ENCODE measurements at places on chromosomes 3 and 15.

- no peak for DNase-seq
Observed at GRCh38 chr3:9013782-9014563, 50.7 kb upstream of the RAD18 start.

GRCh38 chr3:62144482-62144881 lies 228.9 kb downstream of the FEZF2 start:
- no peak for DNase-seq

DNA sequence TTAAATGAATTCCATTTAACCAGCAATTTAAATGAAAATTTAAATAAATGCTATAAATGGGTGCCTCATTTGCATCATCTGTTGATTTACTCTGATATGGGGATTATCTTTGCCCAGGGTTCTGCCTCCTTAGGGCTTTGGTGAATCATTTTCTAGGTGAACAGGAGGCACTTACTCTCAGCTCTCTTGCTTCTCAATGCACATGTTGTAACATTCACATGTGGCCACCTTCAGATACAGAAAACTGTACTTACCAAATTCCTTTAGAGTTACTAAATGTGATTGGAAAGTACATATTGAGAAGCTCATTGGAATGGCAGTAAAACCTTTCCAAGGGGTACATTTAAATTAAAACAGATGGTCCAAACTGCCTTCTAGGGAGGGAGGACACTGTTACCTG lies 20.8 kb downstream of the GADL1 start:
- no peak for DNase-seq

DNA sequence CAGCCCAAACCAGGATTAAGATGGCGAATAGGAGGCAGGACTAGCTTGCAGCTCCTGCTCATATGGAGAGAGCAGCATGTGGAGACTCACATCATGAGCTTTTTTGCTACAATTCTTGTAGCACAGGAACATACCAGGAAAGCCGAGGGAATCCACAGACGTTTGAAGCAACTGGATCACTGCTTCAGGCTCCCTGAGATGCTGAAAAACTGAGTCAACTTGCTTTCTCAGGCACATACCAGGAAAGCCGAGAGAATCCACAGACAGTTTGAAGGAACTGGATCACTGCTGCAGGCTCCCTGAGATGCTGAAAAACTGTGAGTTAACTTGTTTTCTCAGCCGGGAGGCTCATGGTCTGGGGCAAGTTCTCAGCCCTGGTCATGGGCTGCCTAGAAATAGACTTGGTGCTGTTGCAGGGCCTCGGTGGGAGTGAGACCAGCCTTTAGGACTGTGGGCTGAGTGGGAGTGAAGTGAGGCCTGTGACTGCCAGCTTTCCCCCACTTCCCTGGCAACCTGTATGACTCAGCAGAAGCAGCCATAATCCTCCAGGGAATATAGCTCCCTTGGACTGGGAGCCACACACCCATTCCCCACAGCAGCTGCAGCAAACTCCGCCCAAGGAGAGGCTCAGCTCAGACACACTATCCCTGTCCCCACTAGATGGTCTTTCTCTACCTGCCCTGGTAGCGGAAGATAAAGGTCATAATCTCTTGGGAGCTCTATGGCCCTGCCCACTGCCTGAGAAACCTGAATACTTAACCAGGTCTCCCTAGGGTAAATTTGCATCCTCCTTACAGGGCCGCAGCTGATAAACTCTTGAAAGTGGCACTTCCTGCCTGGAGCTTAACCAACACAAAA lies 51.9 kb upstream of the PFN2 start:
- no peak for DNase-seq

- DNase-seq, result no peak
Observed at GRCh38 chr15:28106294-28107110, 7.4 kb upstream of the OCA2 start.

GRCh38 chr15:85540085-85540797 lies 159.8 kb downstream of the AKAP13 start:
- DNase-seq, result no peak

GRCh38 chr3:70557976-70558375 lies 245.5 kb upstream of the MDFIC2 start:
- DNase-seq, result no peak

DNA sequence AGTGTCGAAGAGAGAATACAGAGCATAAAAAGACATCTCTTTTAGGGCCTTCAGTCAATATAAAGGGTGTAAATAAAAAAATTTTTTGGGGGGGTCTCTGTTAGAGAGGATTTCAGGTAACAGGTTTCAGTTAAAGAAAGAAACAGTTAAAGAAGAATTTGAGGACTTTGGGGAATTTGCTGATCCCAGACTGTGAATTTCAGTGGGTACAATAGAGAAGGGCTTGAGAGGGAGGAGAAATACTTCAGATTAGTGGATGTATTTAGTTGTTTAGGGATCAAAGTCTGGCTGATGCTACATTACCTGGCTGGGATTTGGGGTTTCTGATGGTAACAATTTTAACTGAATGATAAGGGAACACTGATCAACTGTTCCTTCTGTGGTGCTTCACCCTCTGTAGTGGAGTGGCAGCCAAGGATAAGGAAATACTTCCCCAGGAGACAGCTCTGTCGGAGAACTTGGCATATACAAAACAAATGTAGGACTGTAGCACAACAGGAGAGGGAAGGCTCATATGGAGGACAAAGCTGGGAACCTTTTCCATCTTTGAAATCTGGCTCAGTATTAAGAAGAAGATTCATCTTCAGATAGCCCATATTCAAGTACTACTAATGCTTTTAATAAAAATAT lies 79.2 kb downstream of the MEF2A start:
- DNase-seq, result no peak

GRCh38 chr15:53247041-53247708 lies 457.0 kb upstream of the ONECUT1 start:
- DNase-seq, result no peak

DNA sequence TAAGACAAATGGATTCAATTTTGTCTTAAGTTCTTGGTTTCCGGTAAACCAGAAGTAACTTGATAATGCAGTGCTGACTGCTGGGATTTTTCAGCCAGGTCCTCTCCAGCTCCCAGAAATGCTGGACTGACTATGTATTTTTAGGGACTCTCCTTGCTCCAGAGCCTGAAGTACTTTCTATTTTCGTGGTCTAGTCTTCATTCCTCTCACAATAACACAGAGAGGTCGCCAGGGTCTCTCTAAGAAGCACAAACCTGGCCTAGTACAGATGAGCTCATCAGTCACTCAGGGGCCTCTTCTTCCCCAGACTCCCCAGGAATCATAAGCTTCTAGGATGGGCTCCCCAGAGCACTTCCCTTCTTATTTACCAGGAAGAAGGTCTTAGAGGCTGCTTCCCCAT lies 85.8 kb downstream of the FAM174B start:
- no peak for DNase-seq

- DNase-seq, result no peak
Observed at GRCh38 chr15:31306426-31307269, 20.0 kb upstream of the KLF13 start.

DNA sequence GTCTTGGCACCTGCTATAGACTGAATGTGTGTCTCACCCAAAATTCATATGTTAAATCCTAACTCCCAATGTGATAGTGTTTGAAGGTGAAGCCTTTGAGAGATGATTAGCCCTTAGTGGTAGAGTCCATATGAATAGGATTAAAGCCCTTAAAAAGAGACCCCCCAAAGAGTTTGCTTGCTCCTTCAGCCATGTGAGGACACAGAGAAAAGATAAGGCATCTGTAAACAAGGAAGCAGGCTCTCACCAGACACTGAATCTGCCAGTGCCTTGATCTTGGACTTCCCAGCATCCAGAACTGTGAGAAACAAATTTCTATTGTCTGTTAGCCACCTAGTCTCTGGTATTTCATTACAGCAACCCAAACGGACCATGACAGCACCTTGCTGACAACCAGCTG lies 16.6 kb downstream of the KPNA1 start:
- no peak for DNase-seq

DNA sequence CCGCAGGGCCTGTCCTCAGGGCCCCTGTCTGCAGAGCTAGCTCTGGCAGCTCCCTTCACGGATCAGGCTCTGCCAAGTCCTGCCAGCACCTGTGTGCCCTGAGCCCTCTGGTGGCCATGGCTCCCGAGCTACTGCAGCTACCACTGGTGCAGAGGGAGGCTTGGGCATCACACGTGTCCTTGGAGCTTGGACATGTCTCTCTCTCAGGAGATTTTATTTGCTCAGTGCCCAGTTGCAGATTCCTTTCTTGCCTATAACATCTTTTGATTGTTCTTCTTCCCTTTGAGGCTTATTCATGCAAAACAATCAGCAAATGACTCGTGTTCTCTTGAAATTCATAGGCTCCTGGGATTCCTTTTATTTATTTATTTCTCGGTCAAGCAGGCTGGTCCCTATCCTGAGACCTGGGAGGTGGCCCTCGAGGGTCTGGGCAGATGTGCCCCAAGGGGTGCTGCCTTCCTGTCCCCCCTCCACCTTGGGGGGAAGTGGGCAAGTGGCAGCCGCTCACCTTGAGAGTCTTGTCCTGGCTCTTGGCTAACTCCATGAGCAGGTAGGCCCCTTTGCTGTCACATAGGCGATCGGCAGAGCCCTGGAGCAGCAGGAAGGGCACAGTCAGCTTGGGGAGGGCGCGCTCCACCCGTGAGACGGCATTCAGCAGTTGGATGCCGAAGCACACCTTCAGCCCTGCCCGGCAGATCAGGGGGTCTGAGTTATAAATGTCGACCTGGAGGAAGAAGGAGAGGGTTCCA lies 21.9 kb downstream of the ABTB1 start:
- peak; percentile 71 for DNase-seq

- peak; percentile 1 for DNase-seq
Observed at GRCh38 chr3:41881233-41881821, 80.6 kb downstream of the ULK4 start.

DNA sequence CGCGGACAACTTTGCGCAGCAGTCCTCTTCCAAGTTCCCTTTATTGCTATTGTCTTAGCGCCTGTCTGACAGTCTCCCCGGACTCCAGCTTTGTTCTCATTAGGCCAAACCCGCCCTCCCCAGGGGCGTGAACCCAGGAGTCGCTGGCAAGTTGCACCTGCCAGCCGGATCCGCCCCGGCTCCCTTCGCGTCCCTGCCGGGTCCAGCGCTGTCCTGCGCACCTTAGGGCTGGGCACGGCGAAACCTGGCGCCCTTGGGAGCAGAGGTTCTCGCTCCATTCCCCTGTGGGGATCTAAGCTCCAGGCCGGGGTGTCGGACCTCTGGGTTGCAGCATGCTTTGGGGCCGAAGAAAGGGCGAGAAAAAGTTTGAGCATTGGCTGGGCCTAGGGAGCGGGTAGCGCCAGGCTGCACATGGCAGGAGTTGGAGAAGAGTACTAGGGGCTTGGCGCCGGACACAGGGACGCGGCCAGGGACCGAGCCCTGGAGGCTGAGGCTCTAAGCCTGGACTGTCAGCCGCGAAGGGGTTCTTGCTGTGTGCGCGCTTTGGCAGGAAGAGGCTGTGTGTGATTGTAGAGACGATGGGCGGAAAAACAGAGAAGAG lies 335.1 kb upstream of the THRB start:
- no peak for DNase-seq

- DNase-seq, result no peak
Observed at GRCh38 chr3:195758721-195759353, 38.1 kb downstream of the MUC20 start.

DNA sequence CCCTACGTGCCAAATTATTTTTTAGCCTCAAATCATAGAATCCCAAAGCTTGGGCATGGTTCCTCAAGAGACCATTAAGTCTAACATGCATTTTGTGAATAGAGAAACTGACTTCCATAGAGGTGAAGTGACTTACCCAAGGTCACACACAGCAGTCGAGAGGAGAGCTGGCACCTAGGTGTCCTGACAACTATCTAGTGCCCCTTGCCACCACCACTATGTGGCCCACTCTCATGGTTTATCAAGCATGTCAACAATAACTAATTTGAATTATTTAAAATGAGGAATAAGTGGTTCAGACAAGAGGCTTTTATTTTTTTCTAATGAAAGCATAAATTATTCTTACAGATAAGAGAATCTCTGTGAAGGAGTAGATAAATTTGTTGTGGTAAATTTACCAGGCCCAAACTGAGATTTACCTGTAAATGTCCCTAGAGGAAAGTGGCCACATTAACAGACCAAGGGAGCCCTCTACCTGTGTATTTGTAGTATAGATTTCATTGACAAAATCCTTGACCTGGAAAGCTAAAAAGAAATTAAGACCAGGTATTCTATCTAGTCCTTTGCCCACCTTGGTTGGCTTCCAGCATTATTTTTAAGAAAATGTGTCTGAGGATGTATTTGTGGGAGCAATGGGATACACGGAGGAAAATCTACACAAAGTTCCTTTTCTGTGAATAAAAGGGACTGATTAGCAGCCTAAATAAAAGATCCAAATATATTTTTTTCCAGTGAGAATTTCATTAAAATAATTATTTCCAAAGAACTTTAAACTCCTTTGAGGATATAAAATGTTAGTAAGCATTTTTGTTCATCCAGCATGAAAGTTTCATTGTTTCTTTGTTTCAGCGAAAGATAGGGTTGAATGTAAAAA lies 49.1 kb downstream of the IQCH start:
- DNase-seq, result peak; percentile 16

DNA sequence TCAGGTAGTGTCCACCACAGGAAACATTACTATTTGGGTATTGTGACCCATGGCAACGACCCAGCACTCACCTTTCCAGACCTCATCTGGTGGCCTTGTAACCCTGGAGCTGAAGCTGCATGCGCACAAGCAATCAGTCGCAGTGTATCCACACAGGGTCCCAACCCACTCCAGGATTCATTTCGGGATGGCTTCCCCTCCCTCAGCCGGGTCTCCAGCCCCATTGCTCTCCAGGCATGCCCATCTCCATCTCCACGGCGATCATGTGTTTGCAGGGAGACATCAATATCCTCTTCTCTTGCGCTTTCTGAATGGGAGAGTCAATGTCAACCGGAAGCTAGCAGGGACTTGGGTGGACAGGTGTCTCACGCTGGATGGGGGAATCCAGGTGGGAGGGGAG lies 35.2 kb downstream of the GOLGA6L2 start:
- no peak for DNase-seq

- DNase-seq, result no peak
Observed at GRCh38 chr3:66224220-66224619, 3.4 kb downstream of the SLC25A26 start.

DNA sequence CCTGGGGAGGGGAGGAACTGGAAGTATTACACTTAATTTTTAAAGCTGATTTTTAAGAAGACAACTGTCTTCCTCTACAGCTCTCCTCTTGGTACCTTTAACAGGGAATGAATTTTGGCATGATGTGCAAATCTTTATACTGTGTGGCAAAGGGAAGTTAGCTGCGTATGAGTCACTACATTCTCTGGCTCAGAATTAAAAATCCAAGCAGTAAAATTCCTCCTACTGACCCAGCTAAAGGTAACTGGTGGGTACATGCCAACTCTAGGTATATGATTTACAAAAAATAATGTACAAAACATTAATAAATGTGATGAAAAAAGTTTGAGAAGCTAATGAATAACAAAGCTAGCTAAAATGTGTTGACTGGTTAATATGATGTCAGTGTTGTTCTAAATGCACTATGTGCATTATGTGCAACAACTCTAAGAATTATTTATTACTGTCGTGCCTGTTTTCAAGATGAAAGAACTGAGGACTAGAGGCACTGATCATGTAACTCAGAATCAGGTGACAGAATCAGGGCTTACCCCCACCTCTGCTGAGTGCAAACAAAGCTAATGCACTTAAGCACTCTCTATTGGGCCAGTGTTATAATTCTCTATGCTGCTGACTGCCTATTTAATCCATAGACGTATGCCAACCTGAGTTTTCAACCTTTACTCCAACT lies 194.7 kb upstream of the CADPS start:
- DNase-seq, result no peak

- no peak for DNase-seq
Observed at GRCh38 chr3:169203631-169204550, 459.6 kb downstream of the MECOM start.

- no peak for DNase-seq
Observed at GRCh38 chr3:38137615-38138348, 679 bp upstream of the MYD88 start.

All from NCI-H1694 treated with DMSO at 0.1 percent for 48 hours (cell line).